ENCODE measurements at places on chromosomes 3 and 15.

DNA sequence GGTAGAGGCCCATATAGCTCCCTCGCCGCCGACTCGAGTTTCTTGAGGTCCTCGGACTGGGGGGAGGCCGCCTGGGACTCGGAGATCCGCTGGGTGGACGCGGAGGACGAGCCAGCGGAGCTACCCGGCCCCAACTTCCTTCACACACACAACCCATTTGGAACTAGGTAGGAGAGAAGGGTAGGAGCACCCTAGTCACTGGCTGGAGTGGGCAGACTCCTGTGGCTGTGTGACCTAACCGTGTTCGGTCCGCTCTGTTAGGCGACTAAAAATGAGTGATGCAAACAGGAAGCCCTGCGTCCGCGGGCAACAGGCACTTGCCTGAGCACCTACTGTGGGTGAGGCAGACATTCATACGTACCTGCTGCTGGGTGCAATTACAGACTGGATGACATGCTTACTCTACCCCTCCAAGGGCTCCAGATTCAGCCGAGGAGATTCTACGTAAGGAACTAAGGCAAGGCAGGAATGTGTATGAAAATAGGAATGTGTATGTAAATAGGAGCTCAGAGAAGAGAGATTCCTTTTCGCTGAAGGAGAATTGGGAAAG, 4.6 kb upstream of the SIN3A start:
- no peaks in the 10 kb centered on the region for H3K36me3 ChIP-seq
- DNase-seq: no peak
- peaks cover 19% of the 10 kb centered on the region for H3K4me1 ChIP-seq
- H3K27me3 ChIP-seq: no peaks in the 10 kb centered on the region
- H3K4me3 ChIP-seq: peak overlapping the region; percentile 91

DNA sequence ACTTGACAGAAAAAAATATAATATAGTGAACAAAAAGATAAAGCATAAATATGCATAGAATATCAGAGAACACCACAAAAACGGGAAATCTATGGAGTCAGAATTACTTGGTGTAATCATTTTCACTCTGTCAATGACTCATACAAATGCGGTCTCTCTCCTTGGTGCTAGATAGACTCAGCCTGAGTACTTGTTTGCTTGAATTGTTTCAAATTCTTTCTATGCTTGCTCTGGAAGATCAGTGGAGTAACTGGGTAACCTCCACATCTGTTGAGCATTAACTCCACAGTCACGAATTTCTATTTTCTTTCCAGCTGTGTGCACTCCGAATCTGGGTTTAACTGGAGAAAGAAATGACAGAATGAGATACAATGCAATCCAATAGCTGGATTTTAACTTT, 760.4 kb downstream of the ZPLD1 start:
- H3K27ac ChIP-seq: no peak overlapping the region
- no peaks in the 10 kb centered on the region for H3K4me1 ChIP-seq
- no peak overlapping the region for H3K4me3 ChIP-seq
- no peak for DNase-seq
- no peaks in the 10 kb centered on the region for H3K36me3 ChIP-seq

GRCh38 chr15:78417754-78418630, 20.0 kb upstream of the IREB2 start:
- no peak overlapping the region for H3K4me3 ChIP-seq
- DNase-seq: no peak
- H3K27ac ChIP-seq: no peak overlapping the region
- peaks cover 11% of the 10 kb centered on the region for H3K27me3 ChIP-seq
- peaks cover 23% of the 10 kb centered on the region for H3K4me1 ChIP-seq

GRCh38 chr3:19110335-19110895, 37.9 kb upstream of the KCNH8 start:
- H3K27me3 ChIP-seq: no peaks in the 10 kb centered on the region
- DNase-seq: no peak
- H3K4me3 ChIP-seq: no peak overlapping the region
- H3K27ac ChIP-seq: no peak overlapping the region
- H3K36me3 ChIP-seq: no peaks in the 10 kb centered on the region

DNA sequence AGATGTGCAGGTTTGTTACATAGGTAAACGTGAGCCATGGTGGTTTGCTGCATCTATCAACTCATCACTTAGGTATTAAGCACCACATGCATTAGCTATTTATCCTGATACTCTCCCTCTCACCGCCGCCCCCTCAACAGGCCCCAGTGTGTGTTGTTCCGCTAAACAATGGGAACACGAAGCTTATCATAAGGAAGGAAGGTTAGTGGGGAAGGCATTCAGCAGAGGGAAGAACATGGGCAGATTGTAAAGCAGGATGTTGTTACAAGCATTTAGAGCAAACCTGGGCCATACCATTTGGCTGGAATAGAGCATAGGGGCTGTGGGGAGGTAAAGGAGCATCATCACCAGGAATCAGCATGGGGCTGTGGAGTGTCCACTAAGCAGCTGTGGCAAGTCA, 111.8 kb downstream of the SSR3 start:
- H3K4me1 ChIP-seq: peaks cover 3% of the 10 kb centered on the region
- H3K27ac ChIP-seq: no peak overlapping the region
- H3K4me3 ChIP-seq: no peak overlapping the region

All from progenitor cell of endocrine pancreas (in vitro differentiated cells).